ENCODE measurements at places on chromosomes 1 and 21. TPM values are rescaled to one million over a fixed set of nuclear protein-coding genes. Genes with fewer than 3 reads are reported as not detected.

GRCh38 chr1:14745001-14745720 lies 146.7 kb downstream of the KAZN start:
- DNase-seq, result no peak

DNA sequence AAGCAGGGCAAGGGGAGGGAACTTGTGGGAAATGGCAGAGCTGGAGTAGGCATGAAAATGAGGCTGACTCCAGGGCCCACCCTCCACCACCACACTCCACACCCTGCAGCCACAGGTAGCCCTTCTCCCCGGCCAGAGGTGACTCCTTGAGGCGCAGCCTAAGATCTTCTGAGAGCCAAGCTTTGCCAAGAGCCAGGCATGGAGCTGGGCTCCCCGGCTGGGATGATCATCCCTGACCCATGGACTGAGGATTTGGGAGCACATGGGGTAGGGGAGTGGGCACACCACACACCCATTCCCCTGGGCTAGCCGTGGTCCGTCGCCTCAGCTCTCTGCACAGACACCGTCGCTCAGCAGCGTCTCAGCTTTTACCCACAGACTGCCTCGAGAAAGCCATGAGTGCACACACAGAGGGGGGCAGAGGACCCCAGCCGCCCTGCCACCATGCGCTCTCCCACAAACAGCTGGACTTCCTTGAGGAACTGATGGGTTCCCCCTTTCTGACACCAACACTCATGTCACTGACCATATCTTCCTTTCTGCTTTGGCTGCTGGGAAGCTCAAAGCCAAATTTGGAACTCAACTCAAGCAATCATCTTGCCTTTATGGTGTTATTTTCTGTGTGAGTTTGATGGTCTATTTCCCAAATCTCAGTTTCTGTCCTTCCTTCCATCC lies 123.6 kb upstream of the RUNX3 start:
- no peak for DNase-seq

Gene C8B
- not detected for total RNA-seq

DNA sequence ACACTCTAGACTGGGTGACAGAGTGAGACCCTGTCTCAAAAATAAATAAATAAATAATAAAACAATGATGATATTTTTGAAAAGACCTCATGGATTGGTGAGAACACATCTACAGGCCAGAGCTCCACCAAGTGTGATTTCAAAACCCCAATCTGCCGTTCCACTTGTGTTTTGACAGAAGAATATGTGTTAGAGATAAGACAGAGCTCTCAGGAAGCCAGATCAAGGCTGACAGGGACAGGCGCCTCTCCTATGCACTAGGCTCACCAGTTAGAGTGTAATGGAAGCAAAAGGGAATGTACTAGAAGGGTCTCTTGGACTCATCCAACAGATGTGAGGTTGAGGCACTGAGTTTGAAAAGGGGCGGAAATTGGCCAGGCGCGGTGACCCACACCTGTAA lies 110.7 kb upstream of the ERRFI1 start:
- no peak for DNase-seq

Gene TFF2
- total RNA-seq, result not detected

- DNase-seq, result no peak
These were observed 518.9 kb downstream of the BRINP3 start for GRCh38 chr1:189958756-189959155.

- DNase-seq, result no peak
These were observed 276.9 kb downstream of the PTBP2 start for GRCh38 chr1:96998466-96998865.

DNA sequence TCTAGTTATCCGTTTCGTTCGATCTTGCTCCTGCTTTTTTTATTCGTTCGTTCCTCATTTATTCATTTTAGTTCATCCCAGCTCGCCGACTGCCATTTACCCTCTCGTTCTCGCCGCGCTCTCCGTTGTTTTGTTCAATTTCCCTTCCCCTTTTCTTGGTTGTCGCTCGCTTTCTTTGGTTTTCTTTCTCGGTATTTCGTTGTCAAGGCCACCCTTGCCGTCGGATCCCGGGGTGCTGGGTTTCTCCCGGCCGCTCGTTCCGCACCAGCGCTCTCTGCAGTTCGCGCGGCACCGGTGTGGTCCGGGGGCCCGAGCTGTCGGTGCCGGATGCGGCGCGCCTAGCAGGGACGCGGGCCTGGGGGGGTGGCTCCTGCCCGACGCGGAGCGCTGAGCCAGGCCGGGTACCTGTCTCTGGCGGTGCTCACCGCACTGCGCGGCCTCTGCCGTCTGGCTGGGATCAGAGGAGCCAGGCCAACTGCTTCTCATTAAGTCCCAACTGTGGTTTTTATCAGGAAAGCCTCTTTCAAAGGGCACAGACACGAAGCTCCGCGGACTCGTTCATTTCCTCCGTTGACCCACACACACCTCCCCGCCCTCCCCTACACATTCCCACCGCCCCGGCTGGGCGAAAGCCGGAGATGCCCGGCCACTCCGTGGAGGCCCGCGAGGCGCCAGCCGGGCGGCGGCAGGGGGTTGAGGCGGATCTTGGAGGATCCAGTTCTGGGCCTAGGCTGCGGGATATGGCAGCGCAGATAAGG lies 1.6 kb downstream of the ALX3 start:
- DNase-seq, result peak; percentile 66

Gene XCL2
- 15.4 TPM for total RNA-seq

DNA sequence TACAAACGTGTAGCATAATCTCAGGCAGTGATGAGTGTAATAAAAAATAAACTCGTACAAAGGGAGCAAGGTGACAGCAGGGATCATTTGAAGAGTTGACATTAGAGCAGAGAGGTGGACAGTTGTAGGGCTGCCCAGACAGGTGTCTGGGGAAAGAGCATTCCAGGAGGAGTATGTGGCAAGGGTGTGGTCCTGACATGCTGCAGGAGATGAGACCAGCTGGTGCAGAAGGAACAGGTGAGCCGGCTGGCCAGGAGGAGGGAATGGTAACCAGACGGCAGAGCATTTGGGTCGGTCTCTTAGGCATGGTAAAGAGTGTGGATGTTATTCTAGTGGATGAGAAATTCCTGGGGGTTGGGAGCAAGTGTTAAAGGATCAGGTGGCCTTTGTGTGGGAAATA lies 306.3 kb downstream of the LMX1A start:
- DNase-seq, result no peak

DNA sequence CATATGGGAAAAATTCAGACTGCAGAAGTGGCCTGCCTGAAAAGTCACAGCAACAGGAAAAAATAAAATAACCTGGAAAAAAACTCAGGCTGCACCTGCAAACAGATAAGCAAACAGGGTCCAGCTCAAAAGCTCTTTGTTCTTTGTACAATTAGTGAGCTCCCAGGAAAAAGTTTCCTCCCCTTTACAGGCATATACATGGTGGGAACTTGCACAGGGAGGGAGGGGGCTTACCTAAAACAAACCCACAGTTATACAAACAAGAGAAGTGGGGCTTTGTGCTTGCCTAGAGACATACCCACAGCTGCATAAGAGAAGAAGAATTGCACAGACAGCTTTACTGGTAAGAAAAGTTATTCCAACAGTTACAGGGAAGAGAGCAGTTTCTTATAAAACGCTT lies 31.7 kb upstream of the COG2 start:
- DNase-seq, result no peak

DNA sequence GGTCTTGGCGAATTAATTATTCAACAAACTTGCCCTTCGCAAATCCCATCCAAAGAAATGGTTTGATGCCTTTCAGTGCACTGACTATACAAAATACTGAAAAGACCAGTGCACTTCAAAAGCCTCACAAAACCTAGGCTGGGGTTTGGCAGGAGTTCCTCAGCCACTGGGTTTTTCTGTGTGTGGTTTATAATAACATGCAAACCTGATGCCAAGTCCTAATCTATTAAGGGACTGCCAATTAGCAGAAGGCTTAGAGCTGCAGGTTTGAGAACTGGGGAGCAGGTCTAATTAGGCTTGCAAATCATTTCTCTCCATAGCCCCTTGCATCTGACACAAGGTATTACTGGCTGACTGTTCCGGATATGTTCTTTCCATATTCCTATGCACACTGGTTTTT lies 27.7 kb downstream of the PLPP3 start:
- no peak for DNase-seq

Gene MPZ
- 9.5 TPM for total RNA-seq

DNA sequence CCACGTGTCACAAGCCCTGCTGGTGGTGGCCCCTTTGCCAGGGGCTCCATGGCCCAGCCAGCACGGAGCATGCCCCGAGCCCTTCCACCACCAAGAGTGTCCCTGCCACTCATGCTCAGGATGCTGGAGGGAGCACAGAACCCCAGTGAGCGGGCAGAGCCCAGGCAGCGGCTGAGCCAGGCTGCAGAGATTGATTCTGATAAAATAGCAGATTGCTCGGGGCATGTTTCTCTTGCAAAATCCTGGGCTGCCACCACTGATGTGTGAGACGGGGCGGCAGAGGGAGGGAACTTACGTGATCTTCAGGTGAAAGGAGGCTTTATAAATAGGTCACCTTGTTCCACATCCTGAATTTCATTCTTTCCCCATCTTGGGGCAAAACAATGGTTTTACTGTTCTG lies 53.2 kb downstream of the SPSB1 start:
- no peak for DNase-seq

DNA sequence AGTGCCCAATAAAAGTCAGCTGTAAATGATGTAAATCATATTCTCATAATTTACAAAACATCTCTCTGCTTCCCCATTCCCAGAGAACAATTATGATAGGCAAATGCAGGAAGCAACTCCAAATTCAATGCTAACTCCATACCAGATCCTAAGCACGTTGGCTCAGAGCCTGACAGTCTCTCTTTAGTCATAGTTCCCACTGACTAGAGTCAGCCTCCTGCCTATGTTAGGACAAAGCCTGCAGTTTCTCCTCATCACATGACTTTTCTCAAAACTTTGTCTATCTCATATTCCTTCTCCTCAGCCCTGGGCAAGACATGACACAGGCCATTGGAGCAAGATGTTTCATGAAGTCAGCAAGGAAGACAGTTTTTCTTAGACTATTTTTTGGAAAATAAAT lies 101.5 kb upstream of the COL24A1 start:
- DNase-seq, result no peak

GRCh38 chr1:186829686-186830587 lies 1.2 kb downstream of the PLA2G4A start:
- no peak for DNase-seq

DNA sequence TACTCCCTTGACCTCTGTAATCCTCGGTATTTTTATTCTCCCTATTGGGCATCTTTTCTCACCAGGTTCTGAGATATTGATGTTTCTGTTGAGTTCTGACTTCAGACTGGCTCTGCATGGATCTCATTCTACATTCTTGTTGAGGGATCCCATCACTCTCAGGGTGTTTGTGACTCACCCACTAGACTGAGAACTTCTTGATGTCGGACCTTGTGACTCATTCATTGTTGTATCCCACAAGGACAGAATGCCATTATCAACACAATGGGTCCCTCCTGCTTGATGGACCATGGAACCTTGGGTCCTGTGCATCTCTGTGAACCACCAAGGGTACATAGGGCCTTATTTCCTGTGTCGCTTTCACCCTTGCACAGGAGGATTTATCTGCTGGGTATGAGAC lies 174.1 kb downstream of the PBX1 start:
- no peak for DNase-seq

- no peak for DNase-seq
These were observed 48.5 kb downstream of the CELF3 start for GRCh38 chr1:151668090-151668489.

DNA sequence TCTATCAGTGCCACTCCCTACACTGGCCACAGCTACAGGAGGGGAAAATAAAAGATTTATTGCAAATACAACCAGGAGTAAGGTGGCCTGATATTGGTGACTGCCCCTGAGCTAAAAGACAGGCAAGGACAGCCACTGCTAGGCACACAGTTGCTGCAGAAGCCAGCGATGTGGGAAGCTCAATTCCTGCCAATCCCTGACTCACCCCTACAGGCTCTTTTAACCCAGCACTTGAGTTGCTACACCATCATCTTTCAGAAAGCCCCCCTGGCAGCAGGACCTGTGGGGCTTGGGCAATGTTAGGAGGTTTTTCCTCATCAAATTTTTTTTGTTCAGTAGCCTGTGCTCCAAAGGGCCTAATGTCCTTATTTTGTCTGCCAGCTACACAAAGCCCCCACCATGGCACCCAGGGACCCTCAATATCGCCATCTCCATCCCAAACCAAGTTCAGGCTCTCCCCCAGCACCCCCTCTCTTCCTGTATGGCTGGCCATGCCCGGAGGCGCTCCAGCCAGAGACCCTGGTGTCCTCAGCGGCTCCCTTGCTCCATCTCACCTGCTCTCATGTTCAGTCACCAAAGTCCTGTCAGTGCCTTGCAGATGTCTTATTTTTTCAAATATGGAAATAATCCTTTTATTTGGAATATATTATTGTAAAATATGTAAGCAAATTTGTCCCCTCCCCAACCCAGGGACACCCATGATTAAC lies 13.4 kb downstream of the CLEC20A start:
- DNase-seq, result no peak

Gene ITPKB
- total RNA-seq, result 75.3 TPM

DNA sequence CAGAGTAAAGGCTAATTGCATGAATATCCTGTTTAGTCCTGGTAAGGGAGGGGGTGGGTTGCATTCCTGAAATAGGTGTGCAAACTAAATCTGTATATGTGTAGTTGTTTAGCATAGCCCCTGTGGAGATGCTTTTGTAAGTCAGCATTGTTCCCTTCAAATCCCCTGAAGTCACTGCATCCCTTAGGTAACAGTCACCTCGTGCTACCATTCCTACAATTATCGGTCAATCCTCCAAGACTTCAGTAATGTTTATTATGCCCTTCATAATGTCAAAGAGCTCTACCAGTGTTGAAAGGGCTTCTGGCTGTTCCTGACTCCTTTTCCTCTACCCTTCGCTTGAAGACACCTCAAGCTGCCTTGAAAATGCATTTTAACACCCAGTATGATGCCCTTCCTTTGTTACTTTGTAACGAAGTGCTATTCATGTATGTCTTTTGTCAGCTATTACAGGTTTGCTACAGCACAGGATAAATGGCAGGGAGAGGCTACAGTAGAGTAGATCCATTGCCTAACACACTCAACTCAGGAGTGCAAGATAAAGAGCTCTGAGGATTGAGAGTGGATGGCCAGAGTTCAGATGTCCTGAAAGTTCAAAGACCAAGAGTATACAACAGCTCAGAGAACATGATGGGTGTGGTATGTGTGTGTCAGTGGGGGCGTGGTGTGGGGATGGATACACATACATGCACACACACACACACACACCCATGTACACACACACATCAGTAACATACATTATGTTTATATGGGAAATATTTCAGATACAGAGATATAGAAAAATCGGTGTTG lies 27.4 kb upstream of the FOXD3 start:
- DNase-seq, result no peak

Gene KIAA0040
- total RNA-seq, result 57.1 TPM

Gene TTC39A
- not detected for total RNA-seq

Gene COL24A1
- total RNA-seq, result not detected

DNA sequence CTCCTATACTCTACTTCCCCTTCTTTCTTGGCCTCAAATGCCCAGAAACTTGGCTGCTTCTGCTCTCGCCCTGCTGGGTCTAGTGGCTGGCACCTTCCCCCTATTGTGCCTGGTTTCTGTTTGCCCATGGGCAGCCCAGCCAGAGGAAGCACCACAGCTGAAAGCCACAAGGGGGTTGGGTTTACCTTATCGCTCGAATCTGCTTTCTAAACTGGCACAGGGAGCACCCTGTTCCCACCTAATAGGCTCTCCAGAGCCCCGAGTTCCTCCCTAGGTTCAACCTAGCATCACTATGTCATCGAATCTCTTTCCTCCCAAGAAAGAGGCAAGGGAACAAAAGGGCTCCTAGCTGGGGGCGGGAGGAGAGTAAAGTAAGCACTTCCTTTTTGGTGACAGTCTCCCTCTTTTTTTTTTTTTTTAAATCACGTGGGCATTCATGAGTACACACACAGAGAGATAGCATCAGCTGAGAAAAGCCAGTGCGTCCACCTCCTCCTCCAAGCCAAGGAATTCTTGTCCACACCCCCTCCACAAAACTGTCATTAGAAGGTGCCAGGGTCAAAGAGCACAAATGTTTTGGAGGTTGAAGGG lies 72.8 kb downstream of the PLEKHA6 start:
- DNase-seq, result peak; percentile 48

Gene COL6A2
- 23.9 TPM for total RNA-seq
